Activated naive CD4-positive, alpha-beta T cell treated with anti-CD3 and anti-CD28 coated beads, Interleukin-2, amount 50 U/mL, for 72 hours (primary cell): ENCODE measurements at places on chromosomes 16 and 17.

GRCh38 chr16:57759541-57760356 lies 24.2 kb downstream of the KATNB1 start:
- DNase-seq, result no peak

DNA sequence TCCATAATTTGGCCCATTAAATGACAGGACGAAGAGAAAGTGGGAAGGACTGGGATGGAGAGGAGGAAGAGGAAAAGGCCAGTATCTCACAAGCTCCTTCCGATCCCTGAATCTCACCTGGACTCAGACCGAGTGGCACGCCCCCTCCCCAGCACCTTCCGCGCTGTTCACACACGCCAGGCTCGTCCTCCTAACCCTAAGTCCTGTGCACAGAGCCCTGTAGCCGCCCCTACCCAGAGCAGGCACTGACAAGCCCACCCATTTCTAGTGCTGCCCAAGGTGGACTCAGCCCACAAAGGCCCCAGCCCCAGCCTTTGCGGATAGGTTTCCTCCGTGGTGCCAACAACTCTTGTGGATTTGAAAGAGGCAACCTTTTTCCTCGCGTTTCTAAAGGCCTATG lies 9.2 kb downstream of the HS3ST3B1 start:
- DNase-seq, result no peak

DNA sequence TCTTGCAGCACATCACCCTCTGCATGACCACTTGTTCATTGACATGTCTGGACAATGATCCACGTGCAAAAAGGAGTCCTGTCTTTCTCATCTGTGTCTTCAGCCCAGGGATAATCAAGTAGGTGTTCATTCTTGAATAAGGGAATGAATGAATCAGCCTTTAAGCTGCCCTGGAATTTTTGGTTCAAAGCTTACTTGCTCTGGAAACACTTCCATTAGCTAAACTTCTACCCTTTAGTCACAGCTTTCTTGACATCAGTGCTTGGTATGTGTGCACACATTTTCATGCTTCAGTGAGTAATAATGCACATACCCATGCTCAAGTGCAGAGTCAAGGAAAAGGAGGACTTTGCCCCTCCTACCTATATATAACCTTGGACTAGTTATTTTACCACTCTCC lies 103.0 kb upstream of the CDH13 start:
- DNase-seq, result no peak

DNA sequence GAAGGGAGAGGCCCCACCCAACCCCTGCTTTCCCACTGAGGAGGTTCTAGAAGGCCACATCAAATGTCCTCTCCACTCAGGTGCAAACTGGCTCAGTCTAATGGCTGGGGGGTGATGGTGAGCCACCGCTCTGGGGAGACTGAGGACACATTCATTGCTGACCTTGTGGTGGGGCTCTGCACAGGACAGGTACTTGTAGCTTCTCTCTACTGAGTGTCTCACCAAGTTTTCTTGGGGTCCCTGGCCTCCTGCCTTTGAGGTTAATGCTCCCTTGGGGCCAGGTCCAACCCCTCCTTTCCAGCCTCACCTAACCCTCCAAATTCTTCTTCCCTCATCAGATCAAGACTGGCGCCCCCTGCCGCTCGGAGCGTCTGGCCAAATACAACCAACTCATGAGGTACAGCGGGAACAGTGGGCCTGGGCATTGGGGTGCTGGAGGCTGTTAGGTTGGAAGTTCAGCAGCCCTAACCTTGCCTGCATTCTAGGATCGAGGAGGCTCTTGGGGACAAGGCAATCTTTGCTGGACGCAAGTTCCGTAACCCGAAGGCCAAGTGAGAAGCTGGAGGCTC lies 5.7 kb downstream of the ENO3 start:
- no peak for DNase-seq

GRCh38 chr16:11066261-11066870 lies 122.0 kb downstream of the CLEC16A start:
- DNase-seq, result peak; percentile 25

DNA sequence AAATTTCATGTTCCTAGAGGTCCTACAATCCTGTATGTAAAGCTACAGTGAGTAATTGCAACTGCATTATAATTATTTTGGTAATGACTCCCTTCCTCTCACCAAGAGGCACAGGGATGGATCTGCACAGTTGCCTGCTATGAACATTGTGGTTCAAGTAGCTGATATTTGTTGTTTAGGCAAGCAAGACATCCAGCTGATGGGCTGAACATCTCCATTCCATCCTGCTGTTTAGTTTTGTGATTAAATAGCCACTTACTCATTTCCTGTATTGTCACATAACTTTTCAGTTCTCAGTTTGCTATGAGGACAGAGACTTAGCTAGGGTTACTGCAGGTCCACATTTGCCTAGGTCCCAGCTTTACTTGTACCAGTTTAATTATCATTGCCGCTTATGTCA lies 181.2 kb upstream of the TBX2 start:
- DNase-seq, result no peak

DNA sequence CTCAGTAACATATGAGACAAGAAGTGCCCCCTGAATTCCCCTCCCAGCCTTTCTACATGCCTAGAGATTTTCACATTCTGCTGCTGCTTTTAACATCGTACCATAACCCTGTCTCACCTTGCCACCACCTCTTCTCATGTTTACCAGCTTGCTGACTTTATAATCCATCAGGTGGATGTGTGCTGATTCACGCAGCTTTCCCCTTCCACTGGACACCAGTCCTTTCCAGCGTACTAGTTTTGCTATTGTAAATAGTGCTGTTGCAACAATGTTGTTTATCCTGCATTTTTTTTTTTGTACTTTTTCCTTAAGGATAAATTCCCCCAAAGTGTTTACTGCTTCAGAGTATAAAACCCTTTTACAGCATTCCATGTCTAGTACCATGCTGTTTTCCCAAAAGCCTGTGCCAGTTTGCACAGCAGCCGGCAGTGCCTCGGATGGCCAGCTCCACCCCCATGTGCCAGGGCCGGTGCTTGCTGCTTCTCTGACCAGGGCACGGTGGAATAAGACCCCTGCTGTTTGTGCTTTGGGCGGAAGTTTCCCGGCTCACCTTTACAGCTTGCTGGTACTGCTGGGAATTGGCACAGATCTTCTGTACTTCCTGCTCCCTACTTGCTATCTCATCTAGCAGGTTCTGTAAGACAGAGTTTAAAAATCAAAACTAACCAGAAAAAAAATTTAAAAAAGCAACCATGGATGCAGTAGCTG lies 41.3 kb downstream of the UBN1 start:
- no peak for DNase-seq

- no peak for DNase-seq
Measured at GRCh38 chr17:41383690-41384089, 1.6 kb upstream of the KRT34 start.

GRCh38 chr17:41484920-41485904 lies 4.3 kb upstream of the KRT35 start:
- no peak for DNase-seq

GRCh38 chr16:12679660-12680272 lies 123.9 kb downstream of the CPPED1 start:
- no peak for DNase-seq

GRCh38 chr17:45149669-45150664 lies 1.7 kb downstream of the HEXIM1 start:
- peak; percentile 45 for DNase-seq

- no peak for DNase-seq
Measured at GRCh38 chr17:17172001-17172939, 33.9 kb downstream of the PLD6 start.

DNA sequence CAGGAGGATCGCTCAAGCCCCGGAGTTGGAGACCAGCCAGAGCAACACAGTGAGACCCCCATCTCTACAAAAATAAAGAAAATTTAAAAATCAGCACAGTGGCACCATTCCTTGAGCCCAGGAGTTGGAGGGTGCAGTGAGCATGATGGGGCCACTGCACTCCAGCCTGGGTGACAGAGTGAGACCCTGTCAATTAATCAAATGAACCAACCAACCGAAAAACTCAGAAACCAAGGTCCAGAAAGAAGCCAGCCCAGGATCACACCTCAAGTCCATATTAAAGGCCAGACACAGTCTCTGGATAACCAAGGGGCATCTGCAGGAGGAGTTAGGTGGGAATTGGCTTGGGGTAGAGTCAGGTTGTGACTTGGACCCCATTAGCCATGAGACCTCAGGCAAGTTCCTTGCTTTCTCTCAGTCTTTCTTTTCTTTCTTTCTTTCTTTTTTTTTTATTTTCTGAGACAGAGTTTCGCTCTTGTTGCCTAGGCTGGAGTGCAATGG lies 2.4 kb downstream of the HSD17B1 start:
- DNase-seq, result no peak

DNA sequence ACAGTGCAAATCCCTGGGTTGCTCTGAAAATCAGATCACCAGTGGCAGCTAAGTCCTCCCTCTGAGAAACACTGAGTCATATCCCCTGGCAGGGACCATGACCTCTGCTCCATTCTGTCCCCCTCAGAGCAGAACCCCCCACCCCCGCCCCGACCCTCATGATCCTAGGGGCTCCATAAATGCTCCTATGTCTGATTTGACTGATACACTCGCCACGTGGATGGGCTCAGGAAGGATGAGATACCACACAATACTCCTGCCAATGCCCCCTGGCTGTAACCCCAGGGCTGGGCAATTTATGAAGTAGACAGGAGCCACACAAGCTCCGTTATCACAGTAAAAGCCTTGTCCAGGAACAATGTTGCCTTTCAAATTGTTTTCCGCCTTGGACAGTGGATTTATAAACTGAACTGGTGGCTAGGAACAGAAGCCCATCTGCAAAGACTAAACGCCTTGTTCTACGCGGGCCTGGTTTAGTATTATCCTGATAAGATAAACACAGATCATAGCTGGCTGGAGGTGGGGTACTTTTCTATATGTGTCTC lies 394.8 kb downstream of the SLC39A11 start:
- no peak for DNase-seq

DNA sequence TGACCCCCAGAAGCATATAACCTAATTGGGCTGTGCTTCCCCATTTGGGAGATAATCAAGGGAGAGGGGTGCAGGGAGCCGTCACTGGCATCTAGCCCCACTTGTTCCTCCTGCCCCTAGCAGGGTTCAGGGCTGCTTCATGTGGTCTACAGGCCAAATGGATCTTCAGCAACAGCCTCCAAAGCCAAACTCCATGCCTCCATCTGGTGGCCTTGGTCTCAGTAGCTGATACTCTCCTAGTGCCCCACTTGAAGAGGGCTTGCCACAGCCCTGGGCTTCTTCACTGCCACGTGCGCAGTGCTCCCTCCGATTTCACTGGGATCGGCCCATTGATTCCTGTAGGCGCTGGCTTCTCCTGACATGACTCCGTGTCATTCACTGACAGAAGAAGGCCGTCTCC lies 24.6 kb downstream of the LYRM9 start:
- no peak for DNase-seq

DNA sequence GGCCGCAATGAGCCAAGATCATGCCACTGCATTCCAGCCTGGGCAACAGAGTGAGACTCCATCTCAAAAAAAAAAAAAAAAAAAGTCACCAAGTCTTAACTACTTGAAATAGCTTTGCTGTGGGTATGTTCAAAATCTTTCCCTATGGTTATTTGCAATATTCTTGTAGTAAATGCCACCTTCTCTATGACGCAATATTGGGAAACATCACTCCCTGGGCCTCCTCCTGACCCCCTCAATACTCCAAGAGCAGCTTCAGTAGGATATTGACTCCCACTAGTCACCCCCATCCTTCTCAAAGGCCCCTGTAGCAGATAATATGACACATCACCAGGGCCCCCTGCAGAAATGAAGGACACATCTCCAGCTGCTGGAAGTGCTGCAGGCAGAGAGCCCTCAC lies 137.8 kb downstream of the AIPL1 start:
- no peak for DNase-seq

DNA sequence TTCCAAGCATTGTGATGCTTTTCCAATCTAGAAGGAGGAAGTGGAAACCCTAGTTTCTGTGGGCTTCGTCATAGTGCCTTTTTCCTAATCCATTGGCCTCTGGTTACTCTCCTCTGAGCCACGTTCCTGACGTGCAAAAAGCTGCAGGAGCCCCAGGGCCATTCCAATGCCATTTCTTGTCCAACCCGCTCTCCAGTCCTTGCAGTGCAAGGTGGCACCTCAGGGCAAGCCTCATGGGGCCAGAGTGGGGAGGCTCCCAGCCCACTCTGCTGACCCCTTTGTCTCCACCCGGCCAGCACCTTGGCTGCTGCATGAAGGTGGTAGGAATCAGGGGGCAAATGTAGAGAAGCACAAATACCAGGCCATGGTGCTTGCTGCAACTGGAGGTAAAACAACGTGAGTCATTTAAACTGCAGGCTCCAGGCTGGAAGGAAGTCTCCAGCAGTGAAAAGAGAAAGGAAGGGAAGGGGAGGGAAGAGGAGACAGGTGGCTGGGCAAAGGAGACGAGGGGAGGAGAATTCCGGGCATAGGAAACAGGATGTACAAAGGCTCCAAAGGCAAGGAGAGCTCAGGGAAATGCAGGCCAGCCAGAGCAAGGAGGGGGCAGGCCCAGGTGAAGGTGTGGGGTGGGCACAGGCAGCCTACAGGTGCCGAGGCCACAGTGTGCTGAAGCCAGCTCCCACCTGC lies 168.2 kb upstream of the TNRC6C start:
- no peak for DNase-seq

DNA sequence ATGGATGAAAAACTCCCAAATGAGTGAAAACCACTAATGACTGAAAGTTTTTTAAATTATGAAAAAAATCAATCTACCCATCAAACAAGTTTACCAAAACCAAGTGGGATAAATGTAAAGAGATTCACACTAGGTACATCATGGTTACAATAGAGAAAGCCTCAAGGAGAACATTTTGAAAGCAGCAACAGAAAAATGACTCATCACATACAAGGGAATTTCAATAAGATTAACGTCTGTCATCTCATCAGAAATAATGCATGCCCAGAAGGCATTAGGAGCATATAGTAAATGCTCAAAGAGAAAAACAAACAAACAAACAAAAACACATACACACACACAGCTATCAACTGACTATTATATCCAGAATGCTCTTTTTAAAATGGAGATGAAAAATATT lies 261.8 kb upstream of the KIF2B start:
- DNase-seq, result no peak

DNA sequence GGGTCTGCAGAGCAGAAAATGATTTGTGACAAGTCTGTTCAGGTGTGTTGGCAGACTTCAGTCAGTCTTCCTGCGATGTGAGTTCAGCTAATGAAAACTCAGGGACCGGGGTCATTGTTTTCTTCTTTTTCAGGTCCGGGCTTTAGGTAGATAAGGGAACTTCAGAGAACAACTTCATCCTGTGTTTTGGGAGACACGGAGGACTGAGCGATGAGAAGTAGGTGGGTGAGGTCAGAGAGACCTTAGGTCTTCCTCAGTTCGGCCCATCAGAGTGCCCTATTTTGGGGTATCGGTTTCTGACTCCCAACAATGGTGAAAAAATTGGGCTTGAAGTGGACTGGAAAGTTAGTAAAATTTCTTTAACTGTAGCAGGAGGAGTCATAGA lies 88.9 kb upstream of the ATF7IP2 start:
- no peak for DNase-seq

DNA sequence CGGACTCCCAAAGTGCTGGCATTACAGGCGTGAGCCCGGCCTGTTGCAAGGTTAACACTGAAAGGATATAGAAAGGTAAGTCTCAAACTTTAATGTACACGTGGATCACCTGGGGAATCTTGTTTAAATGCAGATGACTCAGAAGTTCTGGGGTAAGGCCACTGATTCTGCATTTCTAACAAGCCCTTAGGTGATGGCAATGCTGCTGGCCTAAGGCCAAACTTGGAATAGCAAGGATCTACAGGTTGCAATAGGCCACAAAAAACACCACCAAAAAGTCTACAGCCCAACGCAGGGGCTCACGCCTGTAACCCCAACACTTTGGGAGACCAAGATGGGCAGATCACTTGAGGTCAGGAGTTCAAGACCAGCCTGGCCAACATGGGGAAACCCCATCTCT lies 4.2 kb downstream of the CMTM4 start:
- DNase-seq, result no peak
